Activated CD4-positive, alpha-beta T cell treated with anti-CD3 and anti-CD28 coated beads for 24 hours (primary cell): ENCODE measurements at places on chromosomes 12 and 14.

GRCh38 chr14:24673534-24674203 lies 39.7 kb upstream of the GZMB start:
- DNase-seq, result peak; percentile 48

GRCh38 chr12:81597928-81598604 lies 161.1 kb downstream of the PPFIA2 start:
- DNase-seq, result no peak

- DNase-seq, result no peak
Observed at GRCh38 chr14:102605029-102605428, 12.6 kb downstream of the RCOR1 start.

- no peak for DNase-seq
Observed at GRCh38 chr14:41285186-41285748, 321.4 kb upstream of the LRFN5 start.

DNA sequence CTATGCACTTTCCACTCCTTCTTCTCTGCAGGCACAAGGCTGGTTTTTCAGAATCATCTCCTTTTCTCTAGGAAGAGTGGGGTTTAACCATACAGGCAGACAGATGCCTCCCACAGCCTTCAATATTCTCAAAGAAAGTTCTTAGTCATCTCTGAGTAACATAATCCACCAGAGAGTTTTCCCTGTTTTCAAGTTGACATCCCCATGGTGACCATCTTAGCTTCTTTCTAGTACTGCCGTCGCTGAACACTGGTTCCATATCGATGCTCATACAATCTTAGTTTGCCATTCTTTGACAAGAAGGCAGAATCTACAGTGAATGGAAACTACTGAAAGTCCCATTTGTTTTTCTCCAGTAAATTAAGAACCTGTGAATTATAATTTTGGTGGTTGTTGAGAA lies 28.6 kb downstream of the TPH2 start:
- DNase-seq, result no peak

DNA sequence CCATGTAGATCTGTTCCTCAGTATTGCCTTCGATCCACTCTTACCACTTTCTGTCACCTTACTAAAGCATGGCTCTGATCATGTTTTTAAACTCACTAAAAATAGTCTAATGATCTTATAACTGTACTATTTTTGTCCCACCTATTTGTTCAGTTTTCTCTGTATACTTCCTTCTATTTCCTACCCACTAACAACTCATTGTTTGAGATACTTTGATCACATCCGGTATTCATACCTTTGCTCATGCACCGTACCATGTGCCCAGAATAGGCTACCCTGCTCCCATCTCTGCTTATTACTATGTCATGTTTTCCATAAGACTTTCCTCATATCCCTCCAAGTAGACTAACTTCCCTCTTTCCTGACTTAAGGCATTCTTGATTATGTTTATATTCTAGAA lies 128.6 kb downstream of the MED13L start:
- DNase-seq, result no peak

- DNase-seq, result no peak
Observed at GRCh38 chr14:104431351-104431928, 148.1 kb upstream of the C14orf180 start.
